ENCODE measurements at places on chromosomes 16 and 17.

- no peak for DNase-seq
These were observed 1.5 kb downstream of the CASKIN1 start for GRCh38 chr16:2194852-2195321.

- DNase-seq, result no peak
These were observed 21.6 kb upstream of the ATP2A3 start for GRCh38 chr17:3985846-3986245.

DNA sequence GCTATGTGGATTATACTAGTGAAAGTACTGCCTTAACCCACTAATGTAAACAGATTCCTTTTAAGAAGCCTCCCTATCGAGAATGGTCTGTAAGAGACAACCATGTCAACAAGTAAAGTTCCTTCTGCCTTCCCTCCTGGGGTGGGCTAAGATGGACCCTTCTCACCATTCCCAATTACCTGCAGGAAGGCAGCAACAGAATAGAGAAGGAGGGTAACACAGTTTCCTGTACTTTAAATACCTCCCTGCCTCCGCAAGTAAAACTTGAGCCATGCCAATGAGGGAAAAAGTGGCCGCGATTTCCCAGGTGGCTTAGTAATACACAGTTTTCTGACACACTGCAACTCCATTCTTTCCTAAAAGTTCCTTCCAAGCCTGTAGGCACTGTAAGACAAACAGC, 45.2 kb downstream of the TOX3 start:
- DNase-seq, result no peak

DNA sequence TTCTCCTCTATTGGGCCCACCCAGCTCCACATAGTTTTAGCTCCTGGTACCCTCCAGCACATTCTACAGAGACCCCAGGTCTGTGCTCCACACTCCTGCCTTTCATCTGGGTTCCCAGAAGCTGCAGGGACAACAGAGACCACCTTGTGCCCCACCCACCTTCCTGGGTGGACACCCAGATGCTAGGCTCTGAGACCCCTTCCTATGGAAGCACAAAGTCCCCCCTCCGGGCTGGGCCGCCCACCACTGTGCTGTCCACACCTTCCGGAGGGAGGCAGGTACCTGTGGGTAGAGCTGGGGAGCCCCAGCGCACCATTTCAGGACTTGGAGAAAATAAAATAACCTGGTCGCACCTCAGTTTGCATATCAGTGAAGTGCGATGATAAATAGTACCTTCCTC, 224.9 kb upstream of the FOXF1 start:
- DNase-seq, result no peak

GRCh38 chr16:9328411-9328810, 237.0 kb downstream of the HAPSTR1 start:
- no peak for DNase-seq

DNA sequence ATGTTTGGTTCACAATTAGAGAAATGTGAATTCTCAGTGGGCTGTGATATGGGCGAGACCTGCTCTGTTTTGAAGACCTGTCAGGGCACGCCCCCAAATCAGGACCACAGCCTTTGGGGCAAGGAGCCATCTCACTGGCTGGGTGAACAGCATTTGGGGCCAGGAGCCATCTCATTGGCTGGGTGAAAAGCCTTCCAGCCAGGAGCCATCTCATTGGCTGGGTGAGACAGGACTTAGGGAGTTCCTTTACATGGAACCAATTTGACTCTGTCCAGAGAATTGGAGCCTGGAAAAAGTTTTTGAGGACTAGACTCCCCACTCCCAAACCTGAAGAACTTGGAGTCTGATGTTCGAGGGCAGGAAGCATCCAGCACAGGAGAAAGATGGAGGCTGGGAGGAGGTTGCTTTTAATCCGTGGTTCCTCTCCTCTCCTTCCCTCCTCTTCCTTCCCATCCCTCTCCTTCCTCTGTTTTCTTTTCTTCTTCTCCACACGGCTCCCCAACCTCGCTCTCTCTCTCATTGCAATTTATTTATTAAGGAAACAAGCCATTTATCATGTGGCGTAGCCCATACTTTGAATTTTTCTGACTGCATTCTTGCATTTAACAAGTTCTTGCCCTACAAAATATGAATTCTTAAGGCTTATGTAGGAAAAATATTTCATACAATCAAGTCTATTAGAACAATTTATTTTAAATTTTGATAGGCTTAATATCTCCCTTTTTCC, 19.7 kb downstream of the FOXL1 start:
- DNase-seq, result no peak

- no peak for DNase-seq
These were observed 51.1 kb downstream of the SLC6A2 start for GRCh38 chr16:55706739-55707384.

DNA sequence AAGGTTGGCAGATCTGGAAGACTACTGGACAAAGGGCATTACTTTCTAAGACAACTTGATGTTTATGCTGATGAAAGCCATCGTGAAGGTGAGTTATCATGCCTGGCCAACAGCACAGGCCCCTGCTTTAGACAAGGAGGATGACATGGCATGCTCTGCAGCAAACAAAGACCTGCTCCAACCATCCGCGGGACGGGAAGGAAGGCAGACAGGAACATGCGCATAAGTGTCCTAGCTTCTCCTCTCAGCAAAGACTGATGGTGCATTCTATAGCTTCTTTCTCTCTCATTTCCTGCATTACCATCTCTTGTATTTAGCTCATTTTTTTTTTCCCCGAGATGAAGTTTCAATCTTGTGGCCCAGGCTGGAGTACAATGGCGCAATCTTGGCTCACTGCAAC, 5.4 kb downstream of the NPLOC4 start:
- no peak for DNase-seq

Measured in skin of body (tissue), 3 donors.